ENCODE measurements at places on chromosomes 16 and 17.
A peak's percentile ranks its signal among the peaks of the same experiment; 100 is the strongest.

DNA sequence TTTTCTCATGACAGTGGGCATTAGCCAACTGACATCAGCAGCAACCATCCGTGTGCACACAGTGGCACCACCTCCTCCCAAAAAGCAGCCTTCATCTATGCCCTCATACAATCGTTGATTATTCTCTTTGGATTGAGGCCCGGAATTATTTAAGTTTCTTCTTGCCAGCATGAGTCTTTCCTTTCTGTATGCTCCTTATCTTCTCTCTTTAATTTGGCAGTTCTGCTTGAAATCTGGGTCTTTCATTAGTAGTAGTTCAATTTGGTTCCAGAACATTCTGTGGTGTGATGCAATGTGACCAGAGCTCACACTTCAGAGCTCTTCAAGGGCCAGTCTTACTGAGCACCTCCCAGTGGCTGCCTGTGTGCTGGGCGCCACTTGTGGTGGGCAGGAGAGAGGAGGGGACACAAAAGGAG, 52.2 kb upstream of the STH start:
- DNase-seq = no peak

- peak; percentile 22 for DNase-seq
These were observed 858 bp downstream of the MMD start for GRCh38 chr17:55420776-55421178.

- no peak for DNase-seq
These were observed 308 bp downstream of the ADCY9 start for GRCh38 chr16:4115949-4116318.

DNA sequence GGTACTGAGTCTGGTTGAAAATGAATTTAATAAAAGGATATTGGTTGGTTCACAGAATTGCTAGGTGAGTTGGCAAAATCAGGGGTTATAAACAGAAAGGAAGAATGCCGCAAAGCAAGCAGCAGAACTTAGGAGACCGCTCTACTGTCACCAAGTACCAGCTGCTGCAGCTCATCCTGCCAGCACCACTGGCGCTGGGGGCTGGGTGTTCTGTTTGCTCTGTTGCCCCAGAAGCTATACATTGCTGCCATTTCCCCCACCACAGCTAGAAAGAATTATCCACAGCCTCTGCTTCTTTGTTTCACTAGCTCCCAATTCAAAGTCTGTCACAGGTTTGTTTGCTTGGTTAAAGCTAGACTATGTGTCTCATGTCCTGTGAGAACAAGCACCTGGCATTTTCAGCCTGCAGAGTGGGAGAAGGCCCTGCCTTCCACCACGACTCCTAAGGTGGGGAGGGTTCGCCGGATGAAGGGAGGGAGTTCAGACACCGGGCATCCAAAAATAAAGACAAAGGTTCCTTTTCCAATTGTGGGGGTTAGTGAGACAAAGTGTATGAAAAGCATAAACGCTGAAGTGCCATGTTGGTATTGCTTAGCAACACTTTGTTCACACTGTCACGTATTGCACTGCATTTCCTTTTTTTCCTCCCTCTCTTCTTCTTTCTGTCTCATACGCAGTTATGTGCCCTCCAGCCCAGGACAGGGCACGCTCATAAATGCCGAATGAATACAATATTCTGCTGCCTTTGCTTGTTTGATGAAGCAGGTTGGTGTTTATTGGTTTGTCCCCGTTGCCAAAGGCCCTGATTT, 9.6 kb upstream of the CPD start:
- DNase-seq = peak; percentile 51

GRCh38 chr17:40325156-40326013, 16.4 kb downstream of the RARA start:
- DNase-seq = no peak

- DNase-seq = no peak
These were observed 2.5 kb upstream of the CORO6 start for GRCh38 chr17:29625037-29625750.

DNA sequence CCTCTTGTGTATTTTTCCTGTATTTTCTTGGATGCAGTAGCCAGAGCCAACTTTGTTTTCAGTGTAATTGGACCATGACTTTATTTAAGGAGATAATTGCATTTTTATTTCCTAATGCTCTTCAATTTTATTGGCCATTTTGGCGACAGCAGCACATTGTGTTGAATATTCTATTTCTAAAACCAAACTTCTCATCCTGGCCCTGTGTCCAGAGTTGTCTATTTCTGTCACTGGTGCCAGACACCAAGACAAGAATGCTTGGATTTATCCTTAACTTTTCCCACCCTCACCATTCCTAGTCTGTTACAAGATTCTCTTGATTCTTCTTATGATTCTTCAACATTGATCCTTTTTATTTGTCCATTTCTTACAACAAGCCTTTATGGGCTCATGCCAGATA, 37.1 kb downstream of the ARHGAP44 start:
- DNase-seq = no peak

- DNase-seq = no peak
These were observed 280.0 kb downstream of the RBFOX1 start for GRCh38 chr16:7612671-7613070.

GRCh38 chr16:2190659-2191445, 5.6 kb downstream of the CASKIN1 start:
- DNase-seq = no peak

DNA sequence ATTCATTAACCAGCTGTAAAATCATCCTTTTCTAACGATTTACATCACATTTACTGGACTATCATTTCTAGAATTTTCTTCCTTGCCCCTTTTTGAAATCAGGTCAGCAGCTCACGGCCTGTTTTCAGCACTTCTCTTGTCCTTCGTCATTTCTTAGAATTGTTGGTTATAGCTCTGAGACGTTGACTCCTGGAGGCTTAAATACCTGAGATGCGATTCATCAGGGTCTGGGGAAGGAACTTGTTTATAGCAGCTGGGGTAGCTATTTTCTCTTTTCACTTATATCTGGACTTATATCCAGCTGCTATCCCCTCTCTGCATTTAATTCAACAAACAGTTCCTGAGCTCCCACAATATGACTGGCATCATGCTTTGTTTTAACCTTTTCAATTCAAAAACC, 338.7 kb upstream of the TNRC6C start:
- DNase-seq = no peak

GRCh38 chr17:73269791-73270190, 8.1 kb upstream of the CPSF4L start:
- DNase-seq = no peak

- DNase-seq = peak; percentile 90
These were observed 338.2 kb downstream of the SNX29 start for GRCh38 chr16:12314653-12315185.

DNA sequence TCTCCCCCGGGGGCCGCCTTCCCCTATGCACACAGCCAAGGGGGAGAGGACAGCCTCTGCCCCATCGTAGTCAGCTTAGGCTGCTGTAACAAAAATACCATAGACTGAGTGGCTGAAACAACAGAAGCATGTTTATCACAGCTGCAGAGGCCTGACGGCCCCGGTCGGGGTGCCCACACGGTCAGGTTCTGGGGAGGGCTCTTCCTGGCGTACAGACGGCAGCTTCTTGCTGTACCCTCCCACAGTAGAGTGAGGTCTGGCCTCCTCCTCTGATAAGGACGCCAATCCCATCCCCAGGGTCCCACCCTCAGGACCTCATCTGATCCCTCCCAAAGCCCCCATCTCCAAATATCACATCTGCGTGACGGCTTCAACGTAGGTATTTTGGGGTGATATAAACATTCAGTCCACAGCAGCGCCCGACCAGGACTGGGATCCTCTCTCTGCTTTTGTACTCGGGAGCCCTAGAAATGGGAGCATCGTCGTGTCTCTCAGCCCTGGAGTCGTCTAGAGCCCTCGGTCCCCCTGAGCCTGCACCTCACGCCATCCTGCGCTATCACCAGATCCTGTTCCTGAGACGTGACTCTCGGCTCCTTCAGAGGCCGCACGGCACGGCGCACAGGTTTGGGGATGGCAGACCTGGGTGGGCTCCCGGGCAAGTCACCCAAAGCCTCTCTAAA, 67.8 kb downstream of the RPH3AL start:
- DNase-seq = no peak

DNA sequence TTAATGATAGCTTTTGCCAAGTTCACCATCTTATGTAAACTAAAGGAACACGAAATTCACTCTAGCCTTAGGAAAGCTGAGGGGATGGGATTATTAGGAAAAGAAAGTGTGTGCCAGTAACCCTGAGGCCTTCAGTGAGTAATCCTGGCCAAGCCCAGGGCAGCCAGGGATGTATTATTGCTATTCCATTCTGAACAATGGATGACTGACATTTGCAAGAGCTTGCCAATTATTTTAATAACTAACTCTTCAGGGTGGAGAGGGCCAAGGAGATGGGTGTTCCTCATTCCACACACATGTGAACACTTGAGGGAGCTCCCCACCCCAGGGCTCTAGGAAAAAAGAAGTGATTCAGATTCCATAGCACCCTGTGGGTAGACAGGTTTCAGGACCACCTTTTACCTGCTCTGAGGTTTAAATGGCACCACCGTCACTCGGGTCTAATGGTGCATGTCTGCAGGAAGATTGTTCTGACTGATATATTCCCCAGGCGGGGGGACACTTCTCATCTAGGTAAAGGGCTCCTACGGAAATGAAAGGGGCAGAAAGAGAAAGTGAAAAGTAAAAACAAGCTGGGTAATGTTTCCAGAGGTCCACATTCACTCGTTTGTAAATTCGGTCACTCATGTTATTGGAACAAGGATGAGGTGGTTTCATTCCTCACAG, 41.5 kb downstream of the TK2 start:
- no peak for DNase-seq

DNA sequence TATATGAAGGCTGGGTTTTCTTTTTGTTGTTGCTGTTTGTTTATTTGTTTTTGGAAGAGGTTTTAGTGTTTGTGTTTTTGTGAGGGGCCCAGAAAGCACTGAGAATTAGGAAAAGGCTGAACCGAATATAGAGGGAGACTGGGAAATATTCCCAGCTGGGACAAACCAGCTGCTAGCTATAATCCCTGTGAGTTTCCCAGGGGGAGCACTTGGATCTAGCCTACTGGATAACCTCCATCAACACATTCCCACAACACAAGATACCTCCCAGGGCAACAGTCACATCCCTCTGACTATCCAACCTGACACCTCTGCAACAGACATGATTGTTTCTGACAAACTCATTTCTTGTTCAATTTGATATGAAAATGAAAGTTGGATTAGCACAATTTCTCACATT, 16.7 kb downstream of the CDH11 start:
- no peak for DNase-seq

DNA sequence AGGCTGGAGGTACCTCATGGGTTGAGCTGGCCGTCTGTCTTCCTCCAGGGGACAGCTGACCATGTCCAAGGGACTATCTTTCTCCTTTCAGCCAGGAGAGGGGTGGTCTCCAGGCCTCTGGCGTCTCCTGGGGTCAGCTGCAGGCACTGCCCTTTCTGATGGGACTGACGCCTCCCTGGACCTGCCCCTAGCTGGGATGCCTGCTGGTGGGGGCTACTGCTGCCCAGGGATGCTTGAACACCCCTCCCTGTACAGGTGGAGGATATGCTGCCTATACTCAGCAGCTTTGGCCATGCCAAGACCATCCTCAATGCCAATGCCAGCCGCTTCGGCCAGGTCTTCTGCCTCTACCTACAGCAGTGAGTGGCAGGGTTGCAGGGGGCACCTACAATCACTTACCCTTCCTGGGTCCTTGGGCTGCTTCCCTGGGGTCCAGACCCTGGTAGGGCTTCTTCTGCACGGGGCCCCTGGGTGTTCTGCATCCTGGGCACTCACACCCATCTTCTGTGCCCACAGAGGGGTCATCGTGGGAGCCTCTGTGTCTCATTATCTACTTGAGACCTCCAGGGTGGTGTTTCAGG, 4.2 kb downstream of the MYO15B start:
- no peak for DNase-seq

- no peak for DNase-seq
These were observed 6.5 kb downstream of the ERBB2 start for GRCh38 chr17:39706383-39706782.

- DNase-seq = no peak
These were observed 13.7 kb upstream of the MNT start for GRCh38 chr17:2414446-2415064.

DNA sequence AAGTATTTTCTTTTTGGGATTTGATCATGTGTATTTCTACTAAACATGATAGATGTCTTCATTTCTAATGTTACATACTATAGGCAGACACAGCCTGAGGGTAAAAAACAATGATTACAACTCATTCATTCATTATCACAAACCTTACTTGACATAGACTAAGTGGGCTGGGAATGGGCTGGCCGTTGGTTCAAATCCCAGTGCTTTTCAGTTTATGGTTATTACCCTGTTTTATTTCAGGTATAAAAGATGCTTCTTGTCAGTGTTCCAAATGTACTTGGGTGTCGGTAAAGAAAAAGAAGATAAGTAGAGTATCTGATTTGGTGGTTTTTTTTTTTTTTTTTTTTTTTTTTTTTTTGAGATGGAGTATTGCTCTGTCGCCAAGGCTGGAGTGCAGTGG, 149.7 kb upstream of the ZFHX3 start:
- DNase-seq = no peak

DNA sequence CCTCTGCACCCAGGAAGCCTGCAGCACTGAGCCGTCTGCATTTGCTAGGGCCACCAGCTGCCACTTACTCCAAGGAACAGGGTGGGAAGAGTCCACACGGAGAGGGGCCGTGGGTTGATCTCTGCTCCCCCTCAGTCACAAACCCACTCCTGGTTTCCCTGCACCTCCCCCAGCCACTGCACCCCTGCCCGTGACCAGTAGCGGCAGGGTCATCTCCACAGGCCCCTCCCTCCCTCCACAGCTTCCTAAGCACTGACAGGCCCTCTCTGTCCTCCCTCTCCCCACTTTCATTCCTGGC, 75.2 kb downstream of the RBFOX3 start:
- no peak for DNase-seq

DNA sequence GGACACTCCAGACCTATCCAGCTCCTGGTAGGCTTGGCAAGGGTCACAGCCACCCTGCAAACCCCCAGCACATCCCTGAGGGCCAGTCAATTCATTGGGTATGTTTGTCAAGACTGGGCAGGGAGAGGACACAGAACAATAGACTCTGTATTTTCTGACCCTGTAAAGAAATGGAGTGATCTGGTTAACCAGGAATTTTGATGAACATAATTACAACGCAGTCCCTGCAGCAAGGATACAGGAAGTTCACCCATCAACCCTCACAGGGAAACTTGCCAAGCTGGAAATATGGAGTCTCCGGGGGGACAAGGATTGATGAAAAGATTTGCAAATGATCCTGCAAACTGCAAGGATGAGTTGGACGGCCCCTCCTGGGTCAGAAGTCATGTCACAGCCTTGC, 126.1 kb upstream of the RCVRN start:
- no peak for DNase-seq

- no peak for DNase-seq
These were observed 20.0 kb downstream of the AARSD1 start for GRCh38 chr17:42944211-42944610.

- no peak for DNase-seq
These were observed 2.0 kb downstream of the PRAC2 start for GRCh38 chr17:48725004-48725287.

DNA sequence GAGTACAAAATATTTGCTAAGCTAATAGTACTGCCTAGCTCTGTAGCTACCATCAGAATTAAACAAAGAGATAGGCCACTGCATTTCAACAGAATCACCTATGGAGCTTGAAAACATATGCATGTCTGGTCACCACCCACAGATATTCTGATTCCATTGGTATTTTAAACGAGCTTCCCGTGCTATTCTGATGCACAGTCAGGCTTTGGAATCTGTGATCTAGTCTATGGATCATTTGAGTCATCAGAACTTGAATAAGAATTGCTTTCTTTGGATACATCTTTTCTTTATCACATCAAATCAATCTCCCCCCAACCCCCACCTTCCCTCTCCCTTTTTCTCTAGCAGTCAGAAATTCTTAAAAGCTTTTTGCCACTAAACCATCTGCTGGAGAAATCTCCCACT, 124.7 kb downstream of the NPIPB5 start:
- no peak for DNase-seq

Measured in NCI-H146 (cell line).